T-helper 2 cell treated with Interferon-gamma antibody and Interleukin-4, amounts not matched to agents 5 μg/mL and 100 μg/mL, for 36 hours (primary cell): ENCODE measurements at places on chromosomes 1 and 21.

DNA sequence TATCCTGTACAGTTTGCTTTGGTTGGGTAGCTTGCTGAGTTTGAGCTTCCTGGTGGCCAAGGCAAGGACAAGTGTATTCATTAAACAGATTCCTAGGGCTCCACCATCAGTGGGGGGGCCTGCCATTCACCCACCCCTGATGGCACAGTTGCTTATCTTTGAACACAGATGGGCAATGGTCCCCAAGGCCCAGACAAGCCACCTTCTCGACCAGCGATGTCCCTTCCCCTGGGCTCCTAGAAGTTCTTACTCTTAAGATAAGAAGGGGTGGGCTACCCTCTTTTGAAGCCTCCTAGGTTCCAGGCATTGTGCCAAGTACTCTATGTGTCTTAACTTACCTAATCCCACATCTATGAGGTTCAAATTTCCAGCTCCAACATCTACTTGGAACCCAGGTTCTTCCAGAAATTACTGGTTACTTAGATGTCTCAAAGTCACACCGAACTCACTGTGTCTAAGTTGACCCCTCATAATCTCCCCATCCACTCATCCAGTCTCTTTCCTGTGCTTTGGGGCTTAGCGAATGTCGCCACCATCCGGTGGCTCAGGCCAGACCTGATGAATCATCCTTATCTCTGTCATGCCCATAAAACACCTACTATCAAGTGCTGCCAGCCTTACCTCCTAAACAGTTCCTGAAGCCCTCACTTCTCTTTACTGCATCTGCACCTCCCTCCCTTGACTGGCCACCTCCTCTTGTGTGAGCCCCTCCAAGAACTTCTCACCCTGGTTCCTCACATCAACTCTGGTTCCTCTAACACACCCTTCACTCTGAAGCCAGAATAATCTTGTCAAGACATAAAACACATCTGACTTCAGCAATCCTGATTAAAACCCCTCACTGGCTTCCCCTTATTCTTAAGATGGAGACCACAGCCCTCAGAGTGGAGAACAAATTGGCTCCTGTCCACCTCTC, 50.1 kb downstream of the KLHDC7A start:
- H3K27me3 ChIP-seq = peaks cover 4% of the 10 kb centered on the region
- no peak overlapping the region for H3K4me3 ChIP-seq
- no peak overlapping the region for H3K27ac ChIP-seq
- H3K4me1 ChIP-seq = no peaks in the 10 kb centered on the region
- DNase-seq = no peak
- no peaks in the 10 kb centered on the region for H3K36me3 ChIP-seq

- no peaks in the 10 kb centered on the region for H3K4me1 ChIP-seq
- no peaks in the 10 kb centered on the region for H3K27me3 ChIP-seq
- H3K4me3 ChIP-seq = no peak overlapping the region
These were observed 44.9 kb upstream of the TNFSF18 start for GRCh38 chr1:173095632-173096031.

- no peaks in the 10 kb centered on the region for H3K36me3 ChIP-seq
- H3K27ac ChIP-seq = no peak overlapping the region
- DNase-seq = no peak
- H3K27me3 ChIP-seq = no peaks in the 10 kb centered on the region
- H3K4me1 ChIP-seq = no peaks in the 10 kb centered on the region
These were observed 99.4 kb downstream of the TNR start for GRCh38 chr1:175644018-175644417.

- H3K27me3 ChIP-seq = no peaks in the 10 kb centered on the region
- H3K27ac ChIP-seq = no peak overlapping the region
- H3K4me3 ChIP-seq = no peak overlapping the region
- no peaks in the 10 kb centered on the region for H3K36me3 ChIP-seq
- no peaks in the 10 kb centered on the region for H3K4me1 ChIP-seq
These were observed 28.7 kb downstream of the C1orf87 start for GRCh38 chr1:60044881-60045280.

DNA sequence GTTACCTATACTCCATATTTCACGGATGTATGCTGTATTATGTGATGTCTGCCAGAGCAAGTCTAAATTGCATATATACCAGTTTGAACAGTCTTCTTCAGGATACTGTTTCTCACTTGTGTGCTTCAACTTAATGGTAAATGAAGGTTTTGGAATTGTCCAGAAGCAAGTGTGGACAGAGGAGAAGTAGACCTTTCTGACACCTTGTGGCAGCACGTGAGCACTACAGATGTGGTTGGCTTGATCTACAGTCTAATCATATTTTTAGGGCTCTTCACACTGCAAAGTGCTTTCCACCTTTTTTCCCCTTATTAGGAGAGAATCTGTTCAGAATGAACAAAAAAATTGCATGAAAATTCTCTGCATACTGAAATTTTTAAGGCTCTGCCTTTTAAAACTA, 10.9 kb downstream of the MORC3 start:
- H3K4me1 ChIP-seq = peaks cover 21% of the 10 kb centered on the region
- peak; percentile 25 for DNase-seq
- peaks cover 25% of the 10 kb centered on the region for H3K36me3 ChIP-seq
- peak overlapping the region; percentile 46 for H3K27ac ChIP-seq
- H3K27me3 ChIP-seq = no peaks in the 10 kb centered on the region

GRCh38 chr21:32954353-32954752, 71.4 kb upstream of the OLIG2 start:
- no peak overlapping the region for H3K27ac ChIP-seq
- peaks cover 61% of the 10 kb centered on the region for H3K27me3 ChIP-seq
- no peak overlapping the region for H3K4me3 ChIP-seq
- H3K4me1 ChIP-seq = no peaks in the 10 kb centered on the region

- no peak for DNase-seq
- no peak overlapping the region for H3K4me3 ChIP-seq
- H3K36me3 ChIP-seq = no peaks in the 10 kb centered on the region
- H3K27ac ChIP-seq = no peak overlapping the region
These were observed 55.4 kb downstream of the ALPL start for GRCh38 chr1:21564521-21565095.

- no peaks in the 10 kb centered on the region for H3K36me3 ChIP-seq
- DNase-seq = no peak
- H3K27me3 ChIP-seq = no peaks in the 10 kb centered on the region
- H3K27ac ChIP-seq = no peak overlapping the region
- no peak overlapping the region for H3K4me3 ChIP-seq
- H3K4me1 ChIP-seq = no peaks in the 10 kb centered on the region
These were observed 72.7 kb downstream of the MAST2 start for GRCh38 chr1:45876000-45876617.

DNA sequence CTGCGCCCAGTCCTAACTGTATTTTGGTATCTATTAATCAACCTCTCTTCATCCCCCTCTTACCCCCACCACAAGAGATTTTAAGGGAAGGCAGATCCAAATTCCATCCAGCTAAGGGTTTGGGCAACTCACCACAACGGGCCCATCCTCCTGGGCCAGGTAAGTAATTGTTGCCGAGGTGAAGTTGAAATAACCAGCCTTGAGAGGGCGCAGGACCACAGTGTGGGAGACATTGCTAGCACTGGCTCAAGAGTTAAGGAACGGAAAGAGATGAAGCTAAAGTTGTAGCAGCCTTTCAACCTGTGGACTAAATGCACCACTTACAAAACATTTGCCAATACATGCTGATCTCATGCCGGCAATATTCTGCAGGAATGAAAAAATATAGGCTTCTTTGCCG, 5.9 kb downstream of the SSR2 start:
- H3K4me3 ChIP-seq = no peak overlapping the region
- H3K36me3 ChIP-seq = peaks cover 65% of the 10 kb centered on the region
- DNase-seq = no peak
- H3K4me1 ChIP-seq = peaks cover 21% of the 10 kb centered on the region

- no peak for DNase-seq
- H3K4me3 ChIP-seq = no peak overlapping the region
- no peaks in the 10 kb centered on the region for H3K4me1 ChIP-seq
- H3K36me3 ChIP-seq = no peaks in the 10 kb centered on the region
- H3K27me3 ChIP-seq = no peaks in the 10 kb centered on the region
- no peak overlapping the region for H3K27ac ChIP-seq
These were observed 78.5 kb upstream of the GALNT2 start for GRCh38 chr1:229988534-229988933.

DNA sequence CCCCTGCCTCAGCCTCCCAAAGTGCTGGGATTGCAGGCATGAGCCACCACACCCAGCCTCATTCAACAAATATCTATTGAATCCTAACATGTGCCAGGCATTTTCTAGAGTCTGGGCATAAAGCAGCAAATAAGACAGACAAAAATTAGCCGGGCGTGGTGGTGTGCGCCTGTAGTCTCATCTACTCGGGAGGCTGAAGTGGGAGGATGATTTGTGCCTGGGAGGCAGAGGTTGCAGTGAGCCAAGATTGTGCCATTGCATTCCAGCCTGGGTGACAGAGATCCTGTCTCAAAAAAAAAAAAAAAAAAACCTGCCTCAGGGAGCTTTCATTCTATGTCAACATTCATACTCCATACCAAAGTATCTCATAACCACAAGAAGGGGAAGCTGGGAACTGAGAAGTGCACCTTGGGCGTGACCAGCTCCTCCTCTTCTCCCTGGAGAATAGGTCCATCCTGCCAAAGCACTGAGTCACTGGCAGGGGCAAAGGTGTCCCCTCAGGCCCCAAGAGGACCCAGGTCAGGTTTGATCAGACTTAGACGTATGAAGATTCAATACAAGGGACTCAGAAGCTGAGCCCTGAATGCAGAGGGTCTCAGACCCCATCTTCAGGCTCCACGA, 36.8 kb upstream of the PPP1R15B start:
- no peak overlapping the region for H3K4me3 ChIP-seq
- no peak for DNase-seq
- H3K27ac ChIP-seq = no peak overlapping the region
- H3K4me1 ChIP-seq = peaks cover 32% of the 10 kb centered on the region
- H3K36me3 ChIP-seq = peaks cover 20% of the 10 kb centered on the region

DNA sequence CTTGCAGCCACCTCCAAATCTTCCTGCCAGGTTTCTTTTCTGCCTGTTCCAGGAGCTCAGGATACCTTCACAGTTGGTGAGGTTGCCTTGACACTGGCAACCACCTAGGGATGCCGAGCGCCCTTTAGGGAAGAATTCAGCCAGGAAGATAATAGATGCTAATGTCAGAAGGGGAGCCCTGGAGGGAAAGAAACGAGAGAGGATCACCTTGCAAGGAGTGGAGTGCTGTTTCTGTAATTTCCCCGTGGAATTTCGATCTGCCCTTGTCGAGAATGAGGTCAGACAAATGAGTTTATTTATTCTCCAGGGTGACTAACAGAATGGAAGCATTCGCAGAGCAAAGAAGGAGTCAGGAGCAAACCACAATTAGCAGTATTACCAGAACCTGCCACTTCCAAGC, 315.8 kb upstream of the KAZN start:
- DNase-seq = no peak
- no peak overlapping the region for H3K4me3 ChIP-seq
- no peaks in the 10 kb centered on the region for H3K36me3 ChIP-seq
- H3K27me3 ChIP-seq = no peaks in the 10 kb centered on the region

GRCh38 chr1:42941640-42942330, 16.9 kb downstream of the SLC2A1 start:
- H3K27ac ChIP-seq = peak overlapping the region; percentile 91
- H3K4me3 ChIP-seq = peak overlapping the region; percentile 75
- peaks cover 89% of the 10 kb centered on the region for H3K4me1 ChIP-seq
- peak; percentile 40 for DNase-seq
- no peaks in the 10 kb centered on the region for H3K27me3 ChIP-seq
- H3K36me3 ChIP-seq = peaks cover 75% of the 10 kb centered on the region

DNA sequence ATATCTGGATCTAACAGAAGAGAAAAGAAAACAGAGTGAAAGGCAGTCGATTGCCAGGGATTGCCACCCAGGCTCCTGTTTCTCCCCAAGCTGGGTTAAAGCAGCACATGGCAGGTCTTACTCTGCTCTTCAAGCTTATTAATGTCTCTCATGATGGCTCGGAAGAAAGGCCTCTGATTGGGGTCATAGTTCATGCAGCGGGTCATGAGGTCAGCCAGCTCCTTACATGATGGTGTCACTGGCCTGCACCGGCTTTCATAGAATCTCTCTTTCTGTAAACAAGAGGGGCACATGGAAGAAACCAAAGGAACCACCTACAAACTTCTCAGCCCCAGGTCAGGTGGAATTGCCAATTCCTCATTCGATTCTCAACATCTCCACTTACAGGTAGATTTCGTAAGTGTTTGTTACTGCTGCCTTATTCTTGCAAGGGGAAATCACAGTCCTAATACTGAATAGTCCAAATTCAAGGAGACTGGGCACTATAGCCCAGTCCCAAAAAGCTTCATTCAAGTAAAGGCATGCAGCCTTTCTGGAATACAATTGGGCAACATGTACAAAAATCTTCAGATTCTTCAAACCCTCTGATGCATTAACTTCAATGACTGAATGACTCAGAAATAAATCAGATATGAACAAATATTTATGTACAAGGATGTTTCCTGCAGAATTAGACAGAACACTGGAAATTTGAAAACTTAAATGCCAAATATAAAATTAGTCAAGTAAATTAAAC, 96.6 kb downstream of the RAVER2 start:
- no peak overlapping the region for H3K27ac ChIP-seq
- H3K27me3 ChIP-seq = no peaks in the 10 kb centered on the region
- no peaks in the 10 kb centered on the region for H3K4me1 ChIP-seq

- H3K36me3 ChIP-seq = no peaks in the 10 kb centered on the region
- H3K4me1 ChIP-seq = no peaks in the 10 kb centered on the region
- no peak overlapping the region for H3K27ac ChIP-seq
These were observed 1280.3 kb upstream of the B3GALT2 start for GRCh38 chr1:194466706-194467105.

DNA sequence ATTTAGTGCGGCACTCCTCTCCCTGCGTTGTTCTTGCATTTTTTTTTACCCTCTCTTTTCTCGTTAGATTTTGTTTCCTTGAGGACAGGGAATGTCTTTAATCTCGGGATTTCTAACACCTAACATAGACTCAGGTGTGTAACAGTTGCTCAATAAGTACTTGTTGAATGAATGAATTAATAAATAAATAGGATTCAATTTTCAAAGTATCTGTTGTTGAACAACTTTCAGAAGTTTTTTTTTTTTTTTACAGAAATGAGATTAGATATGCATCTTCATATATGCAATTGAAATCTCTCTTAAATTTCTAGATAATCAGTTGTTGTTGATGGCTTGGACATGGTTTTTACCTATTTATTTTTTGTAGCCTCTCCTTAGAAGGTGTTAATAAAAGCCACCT, 83.1 kb downstream of the ROR1 start:
- H3K4me3 ChIP-seq = no peak overlapping the region
- no peaks in the 10 kb centered on the region for H3K36me3 ChIP-seq
- no peaks in the 10 kb centered on the region for H3K4me1 ChIP-seq
- H3K27ac ChIP-seq = no peak overlapping the region

DNA sequence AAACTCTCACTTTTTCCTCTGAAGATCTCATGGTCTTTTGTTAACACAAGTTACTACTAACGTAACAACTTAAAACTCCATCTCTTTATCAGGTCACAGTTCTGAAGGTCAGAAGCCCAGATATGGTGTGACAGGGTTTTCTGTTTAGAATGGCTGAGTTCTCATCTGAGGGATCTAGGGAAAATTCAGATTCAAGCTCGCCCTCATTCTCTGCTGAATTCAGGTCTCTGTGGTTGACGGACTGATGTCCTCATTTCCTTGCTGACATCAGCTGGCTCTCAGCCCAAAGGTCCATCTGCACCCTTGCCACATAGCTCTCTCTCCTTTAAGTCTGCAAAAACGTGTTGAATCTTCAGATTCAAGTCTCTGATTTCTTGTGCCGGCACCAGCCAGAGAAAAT, 6.1 kb upstream of the NTPCR start:
- DNase-seq = no peak
- H3K36me3 ChIP-seq = no peaks in the 10 kb centered on the region
- H3K27ac ChIP-seq = peak overlapping the region; percentile 8
- peaks cover 15% of the 10 kb centered on the region for H3K4me1 ChIP-seq

GRCh38 chr1:226548256-226549093, at the start of gene STUM:
STUM (plus strand) TSS chr1:226548764; CDS start chr1:226548905, 141 bp downstream.
- no peaks in the 10 kb centered on the region for H3K36me3 ChIP-seq
- DNase-seq = no peak
- H3K27ac ChIP-seq = no peak within 1 kb of the TSS
- H3K4me3 ChIP-seq = peak within 1 kb of the TSS; percentile 32
- H3K4me1 ChIP-seq = peaks cover 9% of the 10 kb centered on the region
- peaks cover 75% of the 10 kb centered on the region for H3K27me3 ChIP-seq
